Upper lobe of right lung (tissue), 1 donor: ENCODE measurements at places on chromosomes 13 and 19.
A peak's percentile ranks its signal among the peaks of the same experiment; 100 is the strongest.

- no peak for DNase-seq
These were observed 1.2 kb downstream of the KLK14 start for GRCh38 chr19:51081476-51081875.

DNA sequence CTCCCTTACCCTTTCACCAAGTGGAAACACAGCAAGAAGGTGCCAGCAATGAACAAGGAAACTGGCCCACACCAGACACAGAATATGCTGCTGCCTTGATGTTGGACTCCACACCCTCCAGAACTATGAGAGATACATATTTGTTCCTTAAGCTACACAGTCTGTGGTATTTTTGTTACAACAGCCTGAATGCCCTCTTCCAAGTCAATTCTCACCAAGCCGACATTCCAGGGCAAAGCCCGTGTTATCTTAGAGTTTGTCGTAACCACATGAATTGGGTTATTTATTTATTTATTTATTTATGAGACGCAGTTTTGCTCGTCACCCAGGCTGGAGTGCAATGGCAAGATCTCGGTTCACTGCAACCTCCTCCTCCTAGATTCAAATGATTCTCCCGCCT lies 14.9 kb downstream of the FGF21 start:
- no peak for DNase-seq

DNA sequence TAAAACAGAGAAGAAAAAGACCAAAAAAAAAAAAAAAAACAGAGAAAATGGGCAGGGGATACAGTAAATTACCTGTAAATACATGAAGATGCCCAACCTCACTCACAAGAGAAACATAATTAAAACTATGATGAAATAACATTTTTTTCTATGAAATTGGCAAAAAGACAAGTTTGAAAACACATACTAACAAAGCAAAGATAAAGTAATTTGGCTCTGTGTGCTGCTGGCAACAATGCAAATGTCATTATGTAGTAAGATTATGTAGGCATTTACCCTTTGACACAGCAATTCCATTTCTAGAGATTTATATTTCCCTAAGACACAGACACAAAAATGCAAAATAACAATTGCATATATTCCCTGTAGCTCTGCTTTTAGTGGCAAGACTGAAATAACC lies 20.2 kb downstream of the ZC3H13 start:
- no peak for DNase-seq

GRCh38 chr13:80001510-80001842 lies 339.4 kb downstream of the SPRY2 start:
- DNase-seq = no peak

GRCh38 chr13:45773236-45773635 lies 71.1 kb downstream of the CBY2 start:
- no peak for DNase-seq

- DNase-seq = no peak
These were observed 26.5 kb downstream of the MYCBP2 start for GRCh38 chr13:77300176-77301037.

DNA sequence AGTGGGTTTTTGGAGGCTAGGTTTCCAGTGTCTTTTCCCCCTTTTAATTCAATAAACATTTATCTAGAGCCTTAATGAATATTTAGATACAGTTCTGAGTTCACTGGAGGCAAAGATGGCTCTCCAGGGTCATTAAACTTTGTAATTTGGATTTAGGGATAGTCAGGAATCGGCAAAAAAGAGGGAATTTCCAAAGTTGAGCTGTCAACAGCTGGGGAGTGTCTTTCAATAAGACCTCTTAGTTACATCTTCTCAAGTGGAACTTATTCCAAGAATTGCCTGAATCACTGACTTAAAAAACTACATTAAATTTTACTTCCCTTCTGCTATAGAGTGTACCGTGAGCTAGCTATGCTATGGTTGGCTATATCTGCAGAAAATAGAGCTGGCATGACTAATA lies 2.0 kb downstream of the LRCH1 start:
- DNase-seq = no peak

DNA sequence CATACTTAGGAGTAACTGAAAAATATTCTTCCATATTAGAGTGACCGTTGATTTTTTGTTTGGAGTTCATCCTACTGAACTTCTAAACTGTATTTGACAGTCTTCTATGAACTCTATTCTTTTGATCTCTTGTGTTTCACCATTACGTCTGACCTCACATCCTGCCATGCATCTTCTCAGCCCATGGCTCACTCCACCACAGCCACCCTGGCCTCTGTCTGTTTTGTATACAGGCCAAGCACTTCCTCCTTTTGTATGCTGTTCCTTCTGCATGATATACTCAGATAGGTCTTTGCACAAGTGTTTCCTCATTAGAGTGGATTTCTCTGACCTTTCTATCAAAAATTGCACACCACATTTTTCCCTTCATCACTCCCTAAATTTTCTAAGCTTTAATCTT lies 119.9 kb downstream of the MAB21L1 start:
- no peak for DNase-seq

DNA sequence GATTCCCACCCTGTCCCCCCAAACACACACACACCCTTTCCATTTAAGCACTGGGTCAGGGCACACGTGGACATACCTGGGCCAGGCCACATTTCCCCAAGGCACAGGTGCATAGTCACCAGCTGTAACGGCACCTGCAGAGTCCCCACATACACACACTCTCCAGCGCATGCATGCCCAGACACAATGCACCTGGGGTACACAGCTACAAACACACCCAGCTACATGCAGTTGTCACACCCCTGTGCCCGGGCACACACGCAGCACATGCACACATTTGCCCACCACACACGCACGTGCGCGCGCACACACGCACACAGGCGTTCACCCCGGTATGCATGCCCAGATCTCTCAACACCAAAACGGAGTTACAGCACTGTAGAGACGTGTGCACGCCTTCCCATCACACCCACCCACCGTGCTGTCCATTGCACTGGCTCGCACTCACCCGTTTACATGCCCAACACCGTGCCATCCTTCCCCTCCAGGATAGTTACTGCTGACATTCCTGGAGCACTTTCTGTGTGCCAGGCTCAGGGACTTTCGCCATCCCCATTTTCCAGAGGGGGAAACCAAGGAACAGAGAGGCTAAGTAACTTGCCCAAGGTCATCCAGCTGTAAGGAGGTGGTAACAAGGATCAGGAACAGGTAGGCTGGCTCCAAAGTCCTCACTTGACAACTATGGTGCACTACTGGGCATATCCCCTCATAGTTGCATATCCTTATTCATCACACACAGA lies 749 bp upstream of the SHANK1 start:
- DNase-seq = no peak

DNA sequence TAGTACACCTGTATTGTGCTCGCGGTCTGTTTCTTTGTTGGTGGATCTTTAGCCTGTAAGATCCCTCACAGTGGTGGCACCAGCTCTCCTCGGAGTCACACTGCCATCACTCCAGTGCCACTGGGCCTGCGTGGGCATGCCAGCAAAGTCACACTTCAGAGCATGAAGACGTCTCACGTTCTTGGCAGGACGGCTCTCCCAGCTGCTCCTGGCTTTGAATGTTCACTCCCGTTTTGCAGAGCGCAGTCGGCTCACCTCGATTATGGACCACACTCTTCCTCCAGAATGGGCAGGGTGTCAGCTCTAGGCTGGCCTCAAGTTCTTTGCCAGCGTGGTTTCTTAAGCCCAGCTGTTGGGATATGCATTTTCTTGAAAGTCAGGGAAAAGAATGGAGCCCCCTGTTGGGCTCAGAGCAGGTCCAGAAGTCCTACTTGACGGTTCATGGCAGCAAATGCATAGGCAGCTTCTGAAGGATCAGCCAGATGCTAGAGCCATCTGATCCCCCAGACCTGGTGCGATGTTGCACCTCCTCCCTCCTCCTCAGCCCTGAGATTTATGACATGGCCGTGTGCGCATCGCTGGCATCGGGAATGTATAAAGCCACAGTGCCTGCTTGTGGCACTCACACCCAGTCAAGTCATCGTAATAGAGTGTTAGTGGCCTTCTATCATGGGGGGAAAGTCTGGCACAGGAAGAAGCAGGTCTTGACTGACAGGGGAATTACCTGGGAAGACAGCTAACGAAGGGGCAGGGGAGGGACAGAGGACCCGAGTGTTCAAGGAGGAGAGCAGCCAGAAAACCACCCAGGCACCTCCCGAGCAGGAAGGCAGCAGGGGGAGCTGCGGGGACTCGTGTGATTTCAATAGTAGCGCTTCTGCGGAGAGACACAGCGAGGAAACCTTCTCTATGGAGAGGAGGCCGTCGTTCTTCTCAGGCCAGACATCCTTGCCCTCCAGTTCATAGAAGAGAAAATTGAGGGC lies 40.2 kb upstream of the NPAS1 start:
- no peak for DNase-seq

- DNase-seq = no peak
These were observed 19.2 kb downstream of the RCN3 start for GRCh38 chr19:49546825-49547565.

DNA sequence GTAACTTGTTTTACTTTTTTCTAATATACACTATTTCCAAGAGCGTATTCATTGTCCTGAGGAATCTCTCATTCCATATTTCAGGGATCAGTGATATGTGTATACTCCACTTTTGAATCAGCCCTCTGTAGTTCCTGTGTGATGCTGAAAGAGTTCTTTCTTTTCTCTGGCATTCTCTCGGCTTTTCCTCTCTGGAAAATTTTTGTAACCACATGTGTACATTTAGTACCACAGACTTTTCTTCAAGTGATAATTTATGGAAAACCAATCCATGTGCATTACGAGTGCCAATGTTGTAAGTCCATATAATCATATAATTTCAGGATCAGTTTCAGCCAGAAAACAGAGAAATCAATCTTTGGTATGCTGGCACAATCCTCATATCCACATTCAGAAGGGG lies 102.2 kb upstream of the MBNL2 start:
- DNase-seq = no peak

DNA sequence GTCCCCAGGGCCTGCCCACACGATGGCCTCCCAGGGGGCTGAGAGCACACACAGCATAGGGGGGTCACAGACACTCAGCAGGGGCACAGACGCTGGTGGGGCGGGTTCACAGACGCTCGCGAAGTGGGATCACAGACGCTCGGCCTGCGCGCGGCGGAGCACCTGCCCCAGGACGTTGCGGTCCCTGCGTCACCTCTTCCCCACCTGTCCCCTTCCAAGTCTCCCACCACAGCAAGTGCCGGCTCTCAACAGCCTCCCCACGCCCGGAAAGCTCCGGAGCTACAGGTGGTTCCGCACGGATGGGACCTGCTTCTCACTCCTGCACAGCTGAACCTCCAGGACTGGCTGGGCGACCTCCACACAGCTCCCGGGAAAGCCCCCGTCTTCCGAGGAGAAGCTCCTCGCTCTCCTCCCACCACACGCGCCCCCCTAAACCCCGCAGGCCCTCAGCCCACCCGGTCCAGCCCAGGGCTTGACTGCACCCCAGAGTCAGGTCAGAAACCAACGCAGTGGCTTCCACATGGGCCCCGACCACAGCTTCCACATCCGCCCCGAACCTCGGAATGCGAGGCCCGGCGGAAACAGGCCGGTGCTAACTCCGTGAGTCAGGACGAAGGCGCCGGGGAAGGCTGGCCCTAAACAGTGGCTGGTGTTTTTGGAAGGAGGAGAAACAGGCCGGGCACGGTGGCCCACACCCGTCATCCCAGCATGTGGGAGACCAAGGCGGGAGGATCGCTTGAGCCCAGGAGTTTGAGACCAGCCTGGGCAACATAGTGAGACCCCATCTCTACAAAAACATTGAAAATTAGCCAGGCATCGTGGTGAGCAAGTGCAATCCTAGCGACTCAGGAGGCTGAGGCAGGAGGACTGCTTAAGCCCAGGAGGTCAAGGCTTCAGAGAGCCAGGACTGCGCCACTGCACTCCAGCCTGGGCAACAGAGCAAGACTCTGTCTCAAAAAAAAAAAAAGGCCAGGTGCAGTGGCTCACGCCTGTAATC lies 16.5 kb downstream of the BTBD2 start:
- DNase-seq = no peak

- no peak for DNase-seq
These were observed 11.1 kb upstream of the PLIN3 start for GRCh38 chr19:4878491-4878968.

DNA sequence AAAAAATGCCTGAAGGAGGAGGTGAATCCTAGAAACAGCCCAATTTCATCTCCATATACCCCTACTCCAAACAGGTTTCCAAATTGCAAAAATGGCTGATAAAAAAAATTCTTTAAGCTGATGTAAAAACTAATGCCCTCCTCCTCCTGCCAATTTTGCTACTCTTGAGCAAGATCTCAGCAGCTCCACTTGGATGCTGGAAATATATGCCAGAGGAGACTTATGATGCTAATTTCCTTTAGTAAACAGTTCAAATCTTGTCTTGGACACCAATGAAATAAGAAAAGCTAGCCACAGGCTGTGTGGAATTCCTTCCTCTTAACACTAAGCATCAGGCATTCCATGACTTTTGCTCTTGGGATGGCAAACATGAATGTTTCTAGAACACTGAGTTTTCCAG lies 67.5 kb downstream of the INSR start:
- DNase-seq = no peak

GRCh38 chr13:34085204-34085603 lies 267.3 kb downstream of the RFC3 start:
- DNase-seq = no peak

- peak; percentile 84 for DNase-seq
These were observed at the start of gene LMO7 for GRCh38 chr13:75635828-75636435. Gene LMO7 (plus strand): TSS chr13:75636330. CDS start chr13:75636658, 328 bp downstream.

- DNase-seq = peak; percentile 87
These were observed 25.7 kb downstream of the SLC8A2 start for GRCh38 chr19:47445937-47446402.

- no peak for DNase-seq
These were observed 1.8 kb downstream of the MAB21L1 start for GRCh38 chr13:35474496-35475211.

GRCh38 chr19:48819366-48819816 lies 8.6 kb upstream of the BCAT2 start:
- peak; percentile 93 for DNase-seq

DNA sequence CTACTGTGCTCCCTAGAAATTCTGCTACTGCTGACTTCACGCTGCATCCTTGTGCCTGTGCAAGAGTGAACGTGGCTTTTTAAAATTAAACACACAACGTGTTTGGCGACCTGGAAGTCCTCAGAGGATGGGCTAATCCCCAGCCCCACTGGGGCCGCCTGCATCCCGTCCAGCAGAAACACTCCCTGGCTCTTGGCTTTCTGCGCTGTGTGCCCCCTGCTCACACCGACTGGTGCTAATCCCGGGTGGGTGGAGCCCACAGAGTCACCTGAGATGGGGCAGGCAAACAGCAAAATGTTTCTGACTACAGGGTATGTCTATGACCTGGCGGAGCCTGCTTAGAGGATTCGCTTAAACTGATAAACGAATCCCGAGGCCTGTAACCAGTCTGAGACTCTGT lies 15.1 kb downstream of the CAPS start:
- DNase-seq = no peak

DNA sequence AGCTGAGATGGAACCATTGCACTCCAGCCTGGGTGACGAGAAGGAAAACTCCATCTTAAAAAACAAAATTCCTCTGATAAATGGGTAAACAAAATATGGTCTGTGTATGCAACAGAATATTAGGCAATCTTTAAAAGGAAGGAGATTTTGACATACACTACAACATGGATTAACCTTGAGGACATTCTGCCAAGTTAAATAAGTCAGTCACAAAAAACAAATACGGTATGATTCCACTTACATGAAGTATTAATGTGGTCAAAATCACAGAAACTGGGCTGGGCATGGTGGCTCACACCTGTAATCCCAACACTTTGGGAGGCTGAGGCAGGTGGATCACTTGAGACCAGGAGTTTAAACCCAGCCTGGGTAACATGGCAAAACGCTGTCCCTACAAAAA lies 3.0 kb upstream of the ZNF444 start:
- DNase-seq = no peak

- DNase-seq = no peak
These were observed 68.3 kb downstream of the STARD13 start for GRCh38 chr13:33217256-33217655.
